ENCODE measurements at places on chromosomes 5 and 9.

DNA sequence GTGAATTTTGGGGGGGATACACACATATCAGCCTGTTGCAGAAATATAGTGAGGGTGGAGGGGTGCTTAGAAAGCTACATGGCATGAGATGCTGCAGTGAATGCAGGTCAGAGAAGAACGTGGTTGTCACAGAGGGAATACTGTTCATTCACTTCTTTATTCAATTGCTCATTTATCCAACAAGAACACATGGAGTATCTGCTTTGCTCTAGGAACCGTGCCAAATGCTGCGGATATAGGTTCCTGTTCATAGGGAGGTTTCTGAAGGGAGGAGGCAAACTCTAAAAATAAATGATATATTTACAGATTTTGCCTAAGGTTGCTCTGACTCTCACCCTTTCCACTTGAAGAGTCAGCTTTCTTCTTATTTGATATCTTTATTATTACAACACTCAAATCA lies 444.3 kb upstream of the CLINT1 start:
- no peak for DNase-seq

- DNase-seq: no peak
Measured at GRCh38 chr5:186091-187041, 4.9 kb upstream of the LRRC14B start.

DNA sequence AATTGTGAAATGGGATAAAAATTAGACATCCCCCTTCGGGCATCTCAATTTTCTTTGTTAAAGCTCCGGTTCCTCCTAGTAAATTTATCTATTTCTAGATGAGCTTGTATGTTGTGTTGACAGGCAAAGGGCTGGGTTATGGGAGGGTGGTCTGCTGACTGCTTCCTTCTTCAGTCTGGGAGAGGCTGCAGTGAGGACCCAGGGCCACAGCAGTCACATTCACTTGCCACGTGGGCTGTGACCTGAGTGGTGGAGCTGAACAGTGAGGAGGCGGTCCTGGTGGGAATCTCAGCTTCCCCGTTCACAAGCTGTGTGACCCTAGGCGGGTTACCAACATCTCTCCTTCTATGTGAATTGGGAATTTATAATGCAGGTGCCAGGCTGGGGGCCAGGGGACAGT lies 57.5 kb upstream of the RXRA start:
- DNase-seq: no peak

- DNase-seq: no peak
Measured at GRCh38 chr5:130151239-130151638, 247.0 kb downstream of the CHSY3 start.

GRCh38 chr9:33288828-33289483 lies 1.4 kb upstream of the NFX1 start:
- DNase-seq: no peak

GRCh38 chr9:114339130-114339908 lies 9.7 kb downstream of the ORM2 start:
- peak; percentile 13 for DNase-seq

- no peak for DNase-seq
Measured at GRCh38 chr5:135438636-135439221, 8.4 kb downstream of the DCANP1 start.

GRCh38 chr9:117302487-117302886 lies 112.4 kb downstream of the ASTN2 start:
- no peak for DNase-seq

- DNase-seq: no peak
Measured at GRCh38 chr5:122507581-122507980, 195.5 kb downstream of the SNCAIP start.
